ENCODE measurements at places on chromosomes 4 and X.

DNA sequence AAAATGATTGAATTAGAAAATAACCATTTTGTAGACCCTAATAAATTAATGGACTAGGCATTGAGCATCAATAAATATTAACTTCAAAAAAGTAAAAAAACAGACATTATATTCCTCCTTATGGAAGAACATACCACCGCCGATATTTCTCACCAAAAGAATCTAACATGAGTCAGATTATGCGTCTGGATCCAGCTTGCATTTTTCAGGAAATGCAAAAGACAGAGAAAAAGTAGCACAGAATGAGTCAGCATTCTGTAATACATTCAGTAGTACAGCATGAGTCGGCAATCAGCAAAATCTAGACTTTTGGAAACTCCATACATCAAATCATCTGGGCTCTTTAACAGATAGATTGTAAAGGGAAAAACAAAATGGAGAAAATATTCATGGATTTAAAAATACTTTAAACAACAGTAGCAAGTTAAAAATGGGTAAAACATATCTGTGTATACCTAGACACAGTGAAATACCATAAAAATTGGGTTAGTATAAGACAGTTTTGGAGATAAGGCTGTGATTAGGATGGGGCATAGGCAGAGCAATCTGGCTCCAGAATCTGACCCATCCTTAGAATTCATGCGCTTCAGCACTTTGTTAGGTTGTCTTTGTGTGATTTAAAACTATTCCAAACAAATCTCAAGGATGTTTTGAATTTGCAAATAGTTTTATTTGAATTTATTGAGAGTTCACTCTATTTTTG, 633.0 kb upstream of the FAM241A start:
- DNase-seq = no peak

DNA sequence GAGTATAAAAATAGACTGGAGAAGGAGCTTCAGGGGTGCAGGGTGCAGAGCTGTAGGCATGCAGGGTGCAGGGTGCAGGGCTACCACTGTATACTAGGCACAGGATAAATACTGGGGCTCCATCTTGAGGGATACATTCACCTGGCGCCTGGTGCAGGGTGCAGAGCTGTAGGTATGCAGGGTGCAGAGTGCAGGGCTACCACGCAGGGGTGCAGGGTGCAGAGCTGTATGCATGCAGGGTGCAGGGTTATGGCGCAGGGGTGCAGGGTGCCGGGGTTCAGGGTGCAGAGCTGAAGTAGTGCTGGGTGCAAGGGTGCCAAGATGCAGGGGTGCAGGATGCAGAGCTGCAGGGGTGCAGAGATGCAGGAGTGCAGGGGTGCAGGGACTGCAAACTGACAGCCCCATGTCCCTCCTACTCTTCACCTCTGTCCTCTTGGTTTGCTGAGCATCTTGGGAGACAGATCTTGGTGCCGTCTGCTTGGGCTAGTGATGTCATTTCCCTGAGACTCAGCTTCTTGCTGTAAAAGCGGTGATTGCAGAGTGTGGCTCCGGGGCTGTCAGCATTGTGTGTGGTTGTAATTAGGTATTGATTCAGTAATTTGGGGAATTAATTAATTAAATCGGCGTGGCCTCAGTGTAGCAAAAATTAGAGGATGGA, 91.2 kb downstream of the ADRA2C start:
- no peak for DNase-seq

GRCh38 chr4:101171747-101172146, 175.6 kb downstream of the PPP3CA start:
- no peak for DNase-seq

- DNase-seq = no peak
These were observed 245.6 kb upstream of the NEIL3 start for GRCh38 chr4:177064116-177064515.

- no peak for DNase-seq
These were observed 380.8 kb downstream of the BCOR start for GRCh38 chrX:39716802-39717540.

- no peak for DNase-seq
These were observed 23.2 kb upstream of the GPM6B start for GRCh38 chrX:13840121-13840520.

GRCh38 chr4:153138736-153139135, 65.5 kb upstream of the TRIM2 start:
- DNase-seq = no peak

All from stimulated activated CD4-positive, alpha-beta T cell treated with anti-CD3 and anti-CD28 coated beads, Interleukin-4, amount 100 ng/mL, for 4 hours (primary cell).